ENCODE measurements at places on chromosomes 12 and 14.
A peak's percentile ranks its signal among the peaks of the same experiment; 100 is the strongest.

DNA sequence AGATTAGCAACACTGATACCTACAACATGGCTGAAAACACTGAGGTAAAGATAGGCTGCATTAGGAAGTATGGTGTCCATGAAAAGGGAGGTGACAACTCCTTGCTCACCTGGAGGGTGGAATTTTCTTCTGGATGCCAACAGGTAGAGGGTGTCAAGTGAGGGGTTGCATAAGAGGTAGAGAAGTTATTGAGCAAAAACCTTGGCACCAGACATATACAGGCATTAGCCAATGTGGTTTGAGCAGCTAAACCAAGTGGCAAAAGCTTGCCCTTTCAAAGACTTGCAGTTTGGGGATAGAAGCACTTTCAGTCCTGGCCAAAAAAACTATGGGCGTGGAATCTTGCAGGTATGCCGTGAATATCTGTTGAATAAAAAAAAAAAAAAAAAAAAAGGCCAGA, 3.8 kb downstream of the RITA1 start:
- DNase-seq = no peak

DNA sequence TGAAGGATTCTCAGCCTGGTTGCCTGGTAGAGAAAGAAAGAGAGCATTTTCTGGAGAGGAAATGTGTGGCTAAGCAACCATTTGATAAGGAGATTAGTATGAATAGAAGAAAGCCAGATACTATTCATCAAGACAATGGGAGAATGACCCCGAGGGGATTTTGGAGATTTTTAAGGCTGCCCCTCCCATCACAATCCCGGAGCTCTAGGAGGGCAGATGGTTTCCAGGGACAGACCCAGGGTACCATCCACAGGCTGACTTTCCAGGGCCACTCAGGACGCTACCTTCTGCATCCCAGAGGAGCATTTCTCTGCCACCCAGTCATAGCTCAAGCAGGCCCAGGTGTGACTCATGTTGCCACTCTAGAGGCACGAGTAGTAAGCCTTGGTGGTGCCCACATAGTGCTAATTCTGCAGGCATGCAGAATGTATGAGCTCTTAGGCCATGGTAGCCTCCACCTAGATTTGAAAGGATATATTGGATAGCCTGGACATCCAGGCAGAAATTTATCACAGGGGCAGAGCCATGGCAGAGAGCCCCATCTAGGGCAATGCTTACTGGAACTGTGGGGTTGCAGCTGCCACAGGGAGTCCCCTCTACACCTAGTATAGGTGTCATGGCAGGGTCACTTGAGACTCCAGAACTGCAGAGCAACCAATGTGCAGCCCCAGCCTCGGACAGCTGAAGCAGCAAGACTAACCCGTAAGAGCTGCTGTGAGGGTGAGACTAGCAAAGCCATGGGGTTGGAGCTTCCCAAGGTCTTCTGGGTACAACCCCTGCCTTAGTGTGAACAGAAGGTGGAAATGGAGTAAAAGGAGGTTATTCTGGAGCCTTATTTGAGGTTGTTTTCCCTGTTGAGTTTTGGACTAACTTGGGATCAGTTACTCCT, 366.0 kb downstream of the ZFP36L1 start:
- DNase-seq = no peak

DNA sequence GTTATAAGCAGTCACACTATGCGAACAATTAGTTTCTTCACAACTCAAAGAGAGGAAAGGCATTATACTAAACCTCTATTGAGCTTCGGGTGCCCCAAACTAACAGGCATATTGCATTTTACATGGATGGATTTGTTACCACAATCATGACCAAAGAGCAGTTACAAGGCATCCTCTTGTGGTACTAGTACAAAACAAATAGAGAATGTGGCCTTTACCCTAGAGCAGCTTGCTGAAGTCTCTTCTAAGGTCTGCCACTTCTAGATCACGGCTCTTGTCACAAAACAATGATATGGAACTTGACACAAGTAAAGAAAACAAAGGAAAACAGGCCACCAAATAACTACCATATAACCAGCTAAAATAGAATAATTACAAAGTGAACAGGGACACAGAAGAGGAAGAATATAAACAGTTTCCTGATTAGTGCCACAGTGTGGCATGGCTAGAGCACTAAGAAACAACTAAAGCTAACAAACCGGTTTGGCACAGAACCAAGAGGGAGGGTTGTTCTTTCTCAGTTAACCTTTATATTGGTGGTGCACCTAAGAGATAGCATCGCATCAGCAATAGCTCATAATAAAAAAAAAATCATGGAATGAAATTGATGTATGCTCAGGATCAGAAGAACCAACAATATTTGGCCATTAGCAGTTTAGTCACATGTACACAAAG, 209.7 kb upstream of the ATP2B1 start:
- peak; percentile 65 for DNase-seq

DNA sequence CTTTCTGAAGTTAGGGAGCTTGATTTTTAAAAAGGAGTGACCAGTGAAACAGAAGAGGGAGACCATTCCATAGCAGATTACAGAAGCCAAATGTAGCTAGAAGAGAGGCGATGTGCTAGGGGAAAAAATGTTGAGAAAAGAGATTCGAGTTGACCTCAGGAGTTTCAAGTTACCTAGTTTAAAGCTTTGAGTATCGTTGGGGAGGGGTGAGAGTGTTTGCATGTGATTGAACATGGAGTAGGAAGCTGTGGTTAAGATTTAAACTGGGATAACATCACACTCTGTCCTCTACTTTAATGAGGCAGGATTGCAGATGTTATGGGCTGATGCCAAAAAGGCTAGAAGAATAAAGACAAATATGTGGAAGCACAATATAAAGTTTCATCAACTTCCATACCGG, 3.7 kb downstream of the LETMD1 start:
- no peak for DNase-seq

GRCh38 chr12:105907982-105908381, 230.8 kb downstream of the NUAK1 start:
- no peak for DNase-seq

DNA sequence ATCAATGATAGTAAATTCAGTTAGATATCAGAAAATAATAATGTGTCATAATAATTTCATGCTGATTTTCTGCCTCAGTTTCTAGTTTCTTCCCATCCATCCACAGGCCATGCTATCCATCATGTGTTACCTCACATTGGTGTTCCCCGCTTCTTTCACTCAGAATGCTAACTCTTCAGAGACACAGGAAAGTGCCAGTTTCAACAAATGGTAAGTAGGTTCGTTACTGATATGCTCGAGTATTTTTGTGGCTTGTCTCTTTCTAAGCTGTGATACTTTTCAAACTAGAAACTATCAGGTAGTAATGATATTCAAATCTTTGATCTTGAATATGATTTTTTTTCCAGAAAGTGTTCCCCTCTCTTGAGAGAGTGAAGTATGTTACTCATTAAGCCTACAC, 1.5 kb downstream of the KLRB1 start:
- DNase-seq = no peak

DNA sequence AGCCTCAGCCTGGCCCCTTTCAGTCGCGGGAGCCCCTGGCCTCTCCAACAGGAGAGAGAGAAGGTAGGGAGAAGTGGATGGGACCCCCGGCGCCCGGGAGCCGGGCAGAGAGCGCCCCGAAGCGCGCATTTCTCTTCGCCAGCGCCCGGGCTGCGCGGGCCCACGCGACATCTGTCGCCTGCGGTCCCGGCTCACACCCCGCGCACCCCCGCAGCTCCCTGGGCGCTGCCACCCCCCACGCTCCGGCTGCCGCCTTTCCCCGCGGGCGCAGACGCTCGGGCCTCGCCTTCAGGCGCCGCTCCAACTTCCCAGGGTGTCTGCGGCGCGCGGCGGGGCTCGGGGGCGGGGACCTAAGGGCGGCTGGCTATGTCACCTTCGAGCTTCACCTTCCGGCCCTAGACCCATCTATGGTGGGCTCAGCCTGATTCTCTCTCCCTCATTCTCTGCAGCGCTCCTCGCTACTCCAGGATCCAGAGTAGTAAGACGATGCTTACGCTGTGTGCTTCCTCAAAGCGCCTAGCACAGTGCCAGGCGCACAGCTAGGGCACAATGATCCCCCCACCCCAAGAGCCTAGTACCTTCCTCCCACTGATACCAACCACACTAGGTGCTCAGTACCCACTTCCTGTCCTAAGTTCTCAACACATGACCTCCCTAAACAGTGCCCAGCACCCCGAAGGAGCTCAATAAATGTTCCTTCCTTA, 1.6 kb downstream of the HRK start:
- no peak for DNase-seq

DNA sequence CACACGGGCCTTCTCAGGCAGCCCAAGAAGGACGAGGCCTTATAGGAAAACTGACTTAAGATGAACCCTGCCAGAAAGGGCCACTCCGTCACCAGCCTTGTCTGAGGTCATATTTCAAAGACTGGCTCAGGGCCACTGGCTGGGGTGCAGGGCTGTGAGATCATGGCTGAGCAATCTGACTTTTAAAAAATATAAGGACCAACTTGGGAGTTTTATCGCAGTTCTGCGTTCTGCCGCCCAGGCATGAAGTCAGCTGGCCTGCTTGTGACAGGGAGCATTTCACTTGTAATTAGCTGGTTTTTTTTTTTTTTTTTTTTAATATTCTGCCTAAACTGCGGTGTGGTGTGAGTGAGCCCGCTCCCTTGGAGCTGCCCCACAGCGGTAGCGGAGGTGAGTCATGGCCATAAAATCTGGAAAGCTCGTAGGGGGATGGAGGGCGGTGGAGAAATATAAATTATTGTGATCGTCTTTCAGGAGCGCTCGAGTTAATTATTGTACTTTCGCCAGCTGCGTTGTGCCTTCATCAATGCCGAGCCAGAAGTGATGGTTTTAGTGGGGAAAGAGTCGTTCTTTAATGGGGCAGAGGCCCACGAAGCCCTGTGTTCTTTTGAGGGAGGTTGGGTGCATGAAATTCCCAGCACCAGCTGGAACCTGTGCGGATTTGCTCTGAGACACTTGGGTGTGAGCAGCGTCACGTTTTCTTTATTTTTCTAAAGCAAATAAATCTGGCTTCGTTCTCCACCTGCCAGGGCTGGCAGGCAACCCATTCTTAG, 231.9 kb downstream of the C12orf75 start:
- DNase-seq = no peak

DNA sequence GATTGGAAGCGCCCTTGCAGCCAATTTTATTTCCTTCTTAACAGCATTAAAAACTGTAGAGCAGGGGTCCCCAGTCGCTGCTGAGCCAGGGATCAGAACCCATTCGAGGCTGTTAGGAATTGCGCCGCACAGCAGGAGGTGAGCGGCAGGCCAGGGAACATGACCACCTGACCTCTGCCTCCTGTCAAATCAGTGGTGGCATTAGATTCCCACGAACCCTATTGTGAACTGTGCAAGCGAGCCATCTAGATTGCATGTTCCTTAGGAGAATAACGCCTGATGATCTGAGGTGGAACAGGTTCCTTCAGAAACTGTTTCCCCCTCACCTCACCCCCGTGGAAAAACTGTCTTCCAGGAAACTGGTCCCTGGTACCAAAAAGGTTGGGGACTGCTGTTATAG, 107.4 kb downstream of the DNAI7 start:
- DNase-seq = no peak

- DNase-seq = peak; percentile 20
Measured at GRCh38 chr12:116955382-116956021, 44.8 kb downstream of the FBXW8 start.

- DNase-seq = peak; percentile 87
Measured at GRCh38 chr14:88551094-88551870, 3.5 kb downstream of the PTPN21 start.

DNA sequence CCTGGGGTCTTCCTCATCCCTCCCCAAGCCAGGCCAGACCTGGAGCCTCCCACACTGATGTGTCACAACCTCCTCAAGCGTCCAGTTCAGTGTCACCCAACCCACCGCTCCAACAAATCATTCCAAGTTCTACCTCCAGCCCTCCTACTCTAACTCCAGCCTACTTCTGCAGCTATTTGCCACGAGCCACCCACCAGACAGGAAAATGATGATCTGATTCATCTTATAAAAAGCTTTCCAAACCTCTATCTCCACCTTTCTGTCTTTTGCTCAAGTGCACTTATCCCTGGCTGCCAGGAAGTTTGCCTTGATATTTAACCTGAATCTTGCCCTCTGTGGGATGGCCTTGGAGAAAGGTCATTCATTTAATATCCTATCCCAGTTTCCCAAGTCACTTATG, 30.2 kb downstream of the SMUG1 start:
- DNase-seq = no peak

All from COR-L47 (cell line).